ENCODE measurements at places on chromosomes 3 and 15.

DNA sequence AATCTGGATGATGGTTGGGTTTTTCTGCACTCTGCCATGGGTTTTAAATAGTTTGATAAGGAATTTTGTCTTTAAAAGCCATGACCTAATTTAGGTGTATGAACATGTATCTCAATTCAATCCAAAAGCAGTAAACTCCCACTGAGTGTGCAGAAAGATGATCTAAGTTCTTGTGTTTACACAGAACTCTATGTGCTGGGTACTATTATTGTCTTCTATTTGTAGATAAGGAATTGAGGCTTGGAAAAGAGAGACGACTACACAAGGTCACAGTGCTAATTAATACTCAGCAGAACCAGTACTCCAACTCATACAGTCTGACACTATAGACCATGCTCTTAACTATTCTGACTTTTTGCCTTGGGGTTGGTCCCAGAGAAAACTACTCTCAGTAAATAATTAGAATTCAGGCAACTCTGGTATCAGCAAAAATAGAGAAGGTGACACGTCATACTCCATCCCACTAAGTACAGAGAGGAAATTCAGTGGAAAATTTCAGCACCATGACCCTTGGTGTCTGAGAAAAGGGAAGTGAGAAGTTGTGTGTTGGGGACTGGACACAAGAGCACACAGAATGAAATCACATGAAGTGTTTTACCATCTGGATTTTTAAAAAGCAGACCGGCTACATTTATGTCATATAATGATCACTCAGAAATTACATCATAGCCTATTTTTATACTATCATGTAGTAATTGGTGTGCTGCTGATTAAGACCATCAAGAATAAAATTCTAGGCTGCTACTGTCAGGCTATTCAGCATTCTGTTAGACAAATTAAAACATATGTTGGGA lies 18.3 kb upstream of the MYH15 start:
- no peak overlapping the region for H3K27ac ChIP-seq
- no peaks in the 10 kb centered on the region for H3K4me1 ChIP-seq
- no peaks in the 10 kb centered on the region for H3K27me3 ChIP-seq
- H3K4me3 ChIP-seq: no peak overlapping the region

DNA sequence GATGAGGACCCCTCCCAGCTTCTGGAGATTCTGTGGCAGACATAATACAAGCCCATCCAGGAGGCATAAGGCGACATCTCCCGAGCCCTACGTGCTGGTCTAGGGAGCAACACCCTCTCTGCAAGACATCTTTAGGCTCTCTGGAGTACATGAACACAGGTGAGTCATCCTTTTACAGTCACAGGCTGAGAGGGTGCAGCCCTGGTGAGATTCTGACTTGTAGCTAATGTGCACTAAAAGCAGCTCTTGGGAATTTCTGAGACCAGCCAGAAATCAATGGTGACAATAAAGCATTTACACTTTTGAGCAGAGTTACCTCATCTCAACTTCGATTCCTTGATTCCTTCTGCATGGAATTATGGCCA lies 131.1 kb downstream of the XXYLT1 start:
- H3K36me3 ChIP-seq: no peaks in the 10 kb centered on the region
- no peaks in the 10 kb centered on the region for H3K27me3 ChIP-seq

DNA sequence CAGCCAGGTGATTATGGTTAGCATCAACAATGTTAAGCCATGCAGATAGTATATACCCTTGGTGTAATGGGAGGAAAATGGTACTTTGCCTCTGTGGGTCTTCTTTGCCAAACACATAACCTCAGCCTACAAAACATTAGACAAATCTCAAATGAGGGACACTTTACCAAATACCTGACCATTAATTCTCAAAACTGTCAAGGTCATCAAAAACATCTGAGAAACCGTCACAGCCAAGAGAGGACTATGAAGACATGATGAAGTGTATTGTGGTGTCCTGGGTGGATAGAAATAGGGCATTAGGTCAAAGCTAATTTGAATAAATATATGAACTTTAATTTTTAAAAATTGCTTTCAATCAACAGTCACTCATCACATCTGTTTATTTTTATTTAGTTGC lies 1036.1 kb downstream of the AGBL1 start:
- no peak overlapping the region for H3K4me3 ChIP-seq
- H3K27ac ChIP-seq: no peak overlapping the region
- no peaks in the 10 kb centered on the region for H3K4me1 ChIP-seq
- H3K27me3 ChIP-seq: no peaks in the 10 kb centered on the region
- H3K36me3 ChIP-seq: no peaks in the 10 kb centered on the region

DNA sequence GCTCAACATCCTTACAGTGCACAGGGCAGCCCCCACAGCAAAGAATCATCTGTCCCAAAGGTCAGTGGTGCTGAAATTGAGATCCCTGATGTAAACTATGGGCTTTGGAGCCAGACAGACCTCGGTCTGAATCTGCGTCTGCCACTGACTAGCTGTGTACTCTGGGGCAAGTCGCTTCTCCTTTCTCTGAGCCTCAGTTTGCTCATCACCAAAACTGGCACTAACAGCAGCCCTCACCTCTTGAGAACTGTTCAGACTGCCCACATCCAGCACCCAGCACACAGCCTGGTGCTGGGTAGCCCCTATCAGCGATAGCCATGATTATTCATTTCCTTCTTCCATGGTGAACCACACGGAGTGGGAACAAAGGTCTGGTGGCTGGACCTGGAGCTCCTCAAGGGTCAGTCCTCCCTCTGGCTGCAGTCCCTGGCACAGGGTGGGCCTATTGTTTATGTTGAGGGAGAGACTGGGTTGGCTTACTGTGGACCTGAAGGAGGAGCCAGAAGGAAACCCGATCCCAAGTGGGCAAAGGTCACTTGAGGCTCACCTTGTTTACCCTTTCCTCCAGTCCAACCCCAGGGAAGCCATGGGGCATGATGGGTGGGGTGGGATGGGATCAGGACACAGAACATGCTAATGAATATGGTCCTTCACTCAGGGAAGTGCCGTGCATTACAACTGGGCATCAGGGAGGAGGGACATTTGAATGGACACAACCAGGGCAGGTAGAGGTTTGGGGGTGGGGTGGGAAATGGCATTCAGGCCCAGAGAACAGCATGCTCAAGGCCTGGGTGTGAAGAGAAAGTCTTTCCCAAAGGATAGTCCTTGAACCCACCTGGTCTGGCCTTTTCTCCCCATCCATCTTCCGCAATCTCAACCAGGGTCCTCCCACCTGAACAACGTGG lies 1.6 kb upstream of the PRKCD start:
- no peaks in the 10 kb centered on the region for H3K27me3 ChIP-seq

GRCh38 chr3:58522759-58523425 lies 14.1 kb downstream of the ACOX2 start:
- H3K36me3 ChIP-seq: peaks cover 8% of the 10 kb centered on the region
- H3K4me1 ChIP-seq: peaks cover 3% of the 10 kb centered on the region
- DNase-seq: no peak
- no peak overlapping the region for H3K4me3 ChIP-seq

DNA sequence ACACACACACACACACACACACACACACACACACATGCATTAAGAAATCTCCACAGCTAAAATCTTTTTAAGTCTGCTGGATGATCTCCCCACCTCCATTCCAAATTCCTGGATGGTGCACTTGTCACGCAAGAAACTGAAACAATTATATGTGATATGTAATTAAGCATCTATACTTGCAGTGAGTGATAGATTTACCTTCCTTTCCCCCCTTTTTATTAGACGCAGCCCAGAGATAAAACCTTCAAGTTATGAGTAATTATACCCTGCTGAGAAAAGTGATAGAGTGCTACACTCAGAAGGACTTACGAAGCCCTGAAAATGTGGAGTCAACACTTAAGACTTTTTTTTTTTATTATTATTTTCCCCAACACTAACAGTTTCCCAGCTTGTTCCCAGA lies 255.2 kb downstream of the LSAMP start:
- H3K4me1 ChIP-seq: peaks cover 7% of the 10 kb centered on the region
- no peak overlapping the region for H3K4me3 ChIP-seq
- H3K36me3 ChIP-seq: no peaks in the 10 kb centered on the region
- H3K27ac ChIP-seq: no peak overlapping the region

DNA sequence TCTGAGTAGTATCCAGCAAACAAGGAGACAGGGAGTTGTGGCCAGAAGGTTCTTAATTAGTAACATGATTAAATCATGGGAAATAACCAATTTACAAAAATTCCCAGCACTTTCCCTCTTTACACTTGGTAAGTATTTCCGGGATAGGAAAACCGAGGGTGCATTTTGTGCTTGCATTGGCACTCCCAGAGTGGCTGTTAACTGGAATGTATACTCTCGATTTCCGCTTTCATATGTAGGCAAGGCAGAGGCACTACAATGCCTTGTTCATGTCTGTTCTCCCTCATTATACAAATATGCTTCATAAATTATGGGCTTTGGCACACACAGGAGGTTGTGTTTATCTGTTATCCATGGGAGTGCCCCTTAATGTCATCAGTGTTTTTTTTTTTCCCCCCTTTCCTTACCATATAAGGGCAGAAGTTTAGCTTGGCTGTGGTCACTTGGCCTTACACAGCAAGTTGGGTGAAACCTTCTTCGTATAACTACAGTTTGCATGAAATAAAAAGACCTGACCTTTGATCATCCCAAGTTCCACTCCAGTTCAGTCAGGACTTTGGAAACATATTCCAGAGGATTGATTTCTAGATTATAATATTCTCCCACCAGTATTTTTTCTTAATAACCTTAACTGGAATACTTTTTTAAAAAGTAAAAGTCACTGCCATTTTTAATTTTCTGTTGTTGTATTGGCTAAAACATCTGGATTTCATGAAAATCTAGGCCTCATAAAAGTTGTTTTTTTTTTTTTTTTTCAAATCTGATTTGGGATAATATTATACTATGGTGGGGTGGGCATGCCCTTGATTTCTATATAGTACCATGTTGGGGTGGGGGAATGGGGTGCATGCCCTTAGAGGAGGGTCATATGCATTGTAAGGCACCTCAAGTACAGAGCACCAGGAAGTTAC lies 8.9 kb downstream of the TPM1 start:
- peak overlapping the region; percentile 99 for H3K4me3 ChIP-seq
- H3K4me1 ChIP-seq: peaks cover 81% of the 10 kb centered on the region
- H3K27me3 ChIP-seq: no peaks in the 10 kb centered on the region

GRCh38 chr3:20100151-20100550 lies 59.9 kb downstream of the KAT2B start:
- no peaks in the 10 kb centered on the region for H3K4me1 ChIP-seq
- DNase-seq: no peak
- no peak overlapping the region for H3K4me3 ChIP-seq
- H3K27me3 ChIP-seq: no peaks in the 10 kb centered on the region
- H3K27ac ChIP-seq: no peak overlapping the region

- no peak for DNase-seq
- H3K27ac ChIP-seq: no peak overlapping the region
- peaks cover 17% of the 10 kb centered on the region for H3K4me1 ChIP-seq
- no peaks in the 10 kb centered on the region for H3K36me3 ChIP-seq
- H3K4me3 ChIP-seq: no peak overlapping the region
These were observed 66.5 kb downstream of the RBMS3 start for GRCh38 chr3:29347412-29347811.

- H3K4me3 ChIP-seq: no peak overlapping the region
- no peaks in the 10 kb centered on the region for H3K4me1 ChIP-seq
- H3K27ac ChIP-seq: no peak overlapping the region
- H3K27me3 ChIP-seq: 0 out of 2 replicates have a peak, but pooled peaks cover 5% of the 10 kb centered on the region
- H3K36me3 ChIP-seq: no peaks in the 10 kb centered on the region
- DNase-seq: peak; percentile 47
These were observed 24.9 kb upstream of the THRB start for GRCh38 chr3:24519368-24520100.

DNA sequence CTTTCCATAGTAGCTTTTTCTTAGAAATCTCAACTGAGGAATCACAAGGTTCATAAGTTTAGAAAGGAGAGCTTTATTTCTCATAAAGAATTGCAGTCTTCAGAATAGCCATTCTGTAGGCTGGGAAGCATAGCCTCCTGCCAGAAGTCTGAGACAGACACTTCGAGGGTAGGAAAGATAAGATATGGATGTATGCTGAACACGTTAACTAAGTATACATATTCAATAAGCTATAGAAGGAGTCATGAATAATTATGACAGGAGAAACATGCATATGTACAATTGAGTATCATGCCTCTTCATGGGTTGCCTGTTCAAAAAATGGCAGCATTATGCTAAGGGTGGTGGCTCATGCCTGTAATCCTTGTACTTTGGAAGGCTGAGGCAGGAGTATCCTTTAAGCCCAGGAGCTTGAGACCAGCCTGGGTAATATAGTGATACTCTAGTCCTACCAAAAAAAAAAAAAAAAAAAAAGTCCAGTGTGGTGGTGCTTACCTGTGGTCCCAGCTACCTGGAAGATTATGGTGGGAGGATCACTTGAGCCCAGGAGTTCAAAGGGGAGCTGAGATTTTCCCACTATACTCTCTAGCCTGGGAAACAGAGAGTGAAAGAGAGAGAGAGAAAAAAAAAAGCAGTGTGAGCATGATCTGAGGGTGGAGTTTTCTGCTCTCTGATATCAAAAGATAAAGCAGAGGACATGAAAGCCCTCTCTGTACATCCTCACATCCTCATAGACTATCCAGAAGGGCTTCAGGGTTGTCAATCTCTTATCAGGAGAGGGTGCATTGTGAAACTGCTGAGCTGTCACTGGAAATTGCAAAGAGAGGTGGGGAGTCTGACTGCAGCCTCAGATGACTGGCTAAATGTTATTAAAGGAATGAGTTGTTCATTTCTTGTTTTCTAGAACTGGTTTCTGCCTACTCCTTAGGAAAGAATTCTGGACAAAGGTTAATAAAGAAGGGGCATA lies 23.6 kb upstream of the CADPS start:
- no peak overlapping the region for H3K4me3 ChIP-seq
- no peaks in the 10 kb centered on the region for H3K36me3 ChIP-seq
- no peak overlapping the region for H3K27ac ChIP-seq
- DNase-seq: no peak
- H3K4me1 ChIP-seq: no peaks in the 10 kb centered on the region

- H3K27ac ChIP-seq: no peak overlapping the region
- no peak overlapping the region for H3K4me3 ChIP-seq
- no peaks in the 10 kb centered on the region for H3K27me3 ChIP-seq
- no peak for DNase-seq
These were observed 259.9 kb downstream of the ZIC1 start for GRCh38 chr3:147669077-147669476.

- H3K27me3 ChIP-seq: 0 out of 2 replicates have a peak, but pooled peaks cover 4% of the 10 kb centered on the region
- H3K27ac ChIP-seq: no peak overlapping the region
- H3K4me1 ChIP-seq: no peaks in the 10 kb centered on the region
- no peak overlapping the region for H3K4me3 ChIP-seq
- H3K36me3 ChIP-seq: no peaks in the 10 kb centered on the region
These were observed 657.5 kb upstream of the DPPA4 start for GRCh38 chr3:109994853-109995252.

DNA sequence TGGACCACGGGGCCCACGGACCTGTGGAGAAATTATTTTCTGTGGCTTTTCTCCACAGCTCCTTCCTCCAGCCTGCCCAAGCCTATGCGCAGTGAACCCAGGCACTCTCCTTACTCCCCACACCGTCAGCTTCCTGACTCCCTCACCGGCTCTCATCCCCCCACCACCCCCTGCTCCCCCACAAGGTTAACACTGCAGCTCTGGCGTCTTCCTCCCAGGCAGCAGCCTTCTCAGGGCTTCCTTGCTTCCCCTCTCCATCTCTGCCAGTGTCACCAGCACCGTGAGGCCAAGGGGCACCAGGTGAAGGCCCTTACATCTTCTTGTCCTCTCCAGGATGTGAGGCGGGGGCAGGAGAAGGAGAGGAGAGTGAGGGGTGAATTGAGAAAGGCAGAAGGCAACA lies 168.3 kb upstream of the TLE3 start:
- no peaks in the 10 kb centered on the region for H3K27me3 ChIP-seq
- no peak for DNase-seq
- no peaks in the 10 kb centered on the region for H3K36me3 ChIP-seq
- no peak overlapping the region for H3K4me3 ChIP-seq

- no peak overlapping the region for H3K4me3 ChIP-seq
- peak; percentile 21 for DNase-seq
- no peaks in the 10 kb centered on the region for H3K27me3 ChIP-seq
- no peak overlapping the region for H3K27ac ChIP-seq
These were observed 61.4 kb upstream of the ZBTB38 start for GRCh38 chr3:141306922-141307321.
